ENCODE measurements at places on chromosomes 6 and 20. TPM values are rescaled to one million over a fixed set of nuclear protein-coding genes. Genes with fewer than 3 reads are reported as not detected.

- no peak overlapping the region for H3K27ac ChIP-seq
- H3K36me3 ChIP-seq: no peaks in the 10 kb centered on the region
- no peak for DNase-seq
- peaks cover 9% of the 10 kb centered on the region for H3K27me3 ChIP-seq
- no peak overlapping the region for H3K4me3 ChIP-seq
Measured at GRCh38 chr6:31354158-31354863, 2.7 kb downstream of the HLA-B start.

DNA sequence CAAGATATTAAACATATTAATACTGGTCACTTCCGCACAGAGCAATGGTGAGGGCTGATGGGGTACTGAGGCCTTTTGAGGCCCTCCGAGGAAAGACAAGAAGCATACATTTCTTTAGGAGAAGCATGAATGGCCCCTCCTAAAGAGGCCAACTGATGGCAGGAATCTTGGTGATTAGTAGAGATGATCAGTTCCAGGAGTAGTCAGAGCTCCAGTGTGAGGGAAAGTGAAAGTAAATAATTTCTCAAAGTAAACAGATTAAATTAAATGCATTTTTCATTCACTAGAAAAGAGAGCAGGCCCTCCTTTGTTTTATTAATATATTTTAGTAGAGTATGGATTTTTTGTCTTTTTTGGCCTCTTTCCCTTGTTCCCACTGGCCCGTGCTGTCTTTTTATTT, 38.2 kb downstream of the NOX3 start:
- peak overlapping the region; percentile 75 for H3K27ac ChIP-seq
- H3K4me3 ChIP-seq: peak overlapping the region; percentile 55
- DNase-seq: peak; percentile 42
- no peaks in the 10 kb centered on the region for H3K36me3 ChIP-seq

The ZNF311 gene
- polyA plus RNA-seq: 0.93 TPM

The PTCRA gene
- not detected for polyA plus RNA-seq

DNA sequence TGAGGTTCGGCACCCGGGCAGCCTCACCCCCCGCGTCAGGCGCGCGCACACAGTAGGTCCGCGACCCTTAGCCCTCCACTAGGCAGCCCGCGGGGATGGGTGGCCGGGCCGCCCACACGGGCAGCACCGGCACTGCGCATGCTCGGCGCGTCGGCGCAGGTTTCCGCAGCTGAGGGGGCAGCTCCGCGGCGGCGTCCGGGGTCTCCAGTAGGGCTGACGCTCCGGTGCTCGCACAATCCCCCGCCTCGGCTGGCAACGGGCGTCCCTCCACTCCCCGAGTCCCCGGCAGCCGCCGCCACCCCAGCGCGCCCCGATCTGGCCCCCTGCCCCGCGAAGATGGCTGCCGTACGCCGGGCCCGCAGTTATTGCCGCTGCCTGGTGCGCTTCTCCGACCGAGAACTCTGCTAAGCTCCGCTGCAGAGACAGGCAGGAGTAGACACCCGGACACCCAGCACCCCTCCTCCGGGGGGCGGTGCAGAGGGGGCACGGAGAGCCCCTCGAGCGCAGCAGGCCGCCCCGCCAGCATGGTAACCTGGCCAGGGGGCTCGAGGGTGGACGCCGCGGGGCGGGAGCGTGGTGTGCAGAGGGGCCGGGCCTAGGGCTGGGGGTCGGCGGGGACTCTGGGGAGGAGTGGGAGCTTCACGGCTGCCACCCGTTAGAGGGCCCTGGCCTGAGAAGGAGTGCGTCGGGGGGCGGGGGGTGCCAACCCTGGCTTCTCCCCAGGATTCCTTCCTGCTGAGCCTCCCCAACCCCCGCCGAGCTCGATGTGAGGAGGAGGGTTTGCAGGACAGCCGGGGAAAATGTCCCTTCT, at the start of gene FBXO9:
FBXO9 (plus strand) TSS at position 139 of the 811 bp plus-strand sequence; CDS start at position 525, 386 bp downstream.
- peaks cover 24% of the 10 kb centered on the region for H3K4me1 ChIP-seq
- DNase-seq: peak; percentile 78
- no peaks in the 10 kb centered on the region for H3K27me3 ChIP-seq
- peak within 1 kb of the TSS; percentile 65 for H3K27ac ChIP-seq

The CASS4 gene
- polyA plus RNA-seq: 10.4 TPM

The MAS1 gene
- not detected for polyA plus RNA-seq

DNA sequence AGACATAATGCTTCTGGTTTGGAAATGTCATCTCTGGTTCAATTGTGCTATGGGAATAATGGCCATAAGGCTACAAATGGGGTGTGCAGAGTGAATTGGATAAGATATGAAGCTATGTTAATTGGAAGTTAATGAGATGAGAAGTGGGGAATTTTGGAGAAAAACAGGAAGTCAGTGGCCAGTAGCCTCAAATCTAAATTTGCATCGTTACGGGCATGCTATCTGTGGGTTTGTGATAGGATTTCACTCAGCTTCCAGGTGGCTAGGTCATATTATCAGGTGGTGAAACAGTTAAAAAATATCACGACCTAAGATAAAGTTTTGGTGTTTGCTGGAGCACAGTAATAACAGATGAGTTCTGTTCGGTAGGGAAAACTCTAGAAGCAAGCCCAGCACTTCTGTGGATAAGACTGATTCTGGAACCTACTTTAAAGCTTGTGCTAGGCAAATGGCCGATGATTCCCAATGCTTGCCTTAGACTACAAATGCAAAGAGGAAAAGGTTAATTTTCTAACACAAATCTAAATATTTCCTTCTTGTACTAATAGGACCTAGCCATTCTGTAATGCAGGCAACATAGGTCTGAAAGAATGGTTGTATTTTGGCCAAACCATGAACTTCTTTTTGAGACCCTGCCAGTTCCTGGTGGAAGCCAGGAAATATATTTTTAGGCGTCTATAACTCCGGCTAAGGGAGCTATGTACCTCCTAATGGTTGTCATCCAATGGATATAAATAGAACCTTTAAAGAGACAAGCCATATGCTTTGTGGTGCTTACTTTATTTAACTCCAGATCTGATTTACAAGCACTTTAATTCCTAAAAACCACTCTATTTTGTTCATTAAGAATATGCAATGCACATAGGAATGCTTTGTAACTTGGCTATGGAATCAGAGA, 111.0 kb downstream of the PLCB1 start:
- no peak overlapping the region for H3K4me3 ChIP-seq
- no peaks in the 10 kb centered on the region for H3K27me3 ChIP-seq
- H3K36me3 ChIP-seq: no peaks in the 10 kb centered on the region
- peaks cover 16% of the 10 kb centered on the region for H3K4me1 ChIP-seq
- no peak overlapping the region for H3K27ac ChIP-seq
- peak; percentile 23 for DNase-seq

- no peaks in the 10 kb centered on the region for H3K27me3 ChIP-seq
- no peaks in the 10 kb centered on the region for H3K36me3 ChIP-seq
Measured at GRCh38 chr6:3458706-3459421, 2.0 kb upstream of the SLC22A23 start.

DNA sequence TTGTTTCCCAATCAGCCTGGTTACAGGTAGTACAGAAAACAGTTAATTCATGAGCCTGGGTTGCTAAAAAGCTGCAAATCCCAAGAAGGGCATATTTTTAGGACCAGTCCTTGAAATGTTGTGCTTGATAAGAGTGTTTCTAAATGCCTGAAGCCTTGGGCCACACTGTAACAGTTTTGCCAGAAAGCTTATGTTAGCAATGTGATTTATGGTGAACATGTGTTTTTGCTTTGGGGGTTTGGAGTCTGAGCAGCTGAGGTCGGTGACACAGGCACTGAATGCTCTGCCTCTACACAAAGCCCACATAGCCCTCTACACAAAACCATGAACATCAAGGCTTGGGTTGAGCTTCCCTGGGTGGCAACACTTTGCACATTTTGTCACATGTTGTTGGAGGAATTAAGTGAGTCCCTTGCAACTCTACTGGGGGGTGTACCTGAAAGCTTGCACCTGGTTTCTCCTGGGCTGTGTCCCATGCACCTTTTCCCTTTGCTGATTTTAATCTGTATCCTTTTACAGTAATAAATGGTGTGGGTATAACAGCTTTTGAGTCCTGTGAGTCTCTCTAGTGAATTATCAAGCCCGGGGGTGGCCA, 22.2 kb downstream of the AHI1 start:
- peaks cover 17% of the 10 kb centered on the region for H3K36me3 ChIP-seq
- H3K27me3 ChIP-seq: no peaks in the 10 kb centered on the region
- no peak overlapping the region for H3K27ac ChIP-seq
- no peak overlapping the region for H3K4me3 ChIP-seq
- H3K4me1 ChIP-seq: peaks cover 6% of the 10 kb centered on the region

DNA sequence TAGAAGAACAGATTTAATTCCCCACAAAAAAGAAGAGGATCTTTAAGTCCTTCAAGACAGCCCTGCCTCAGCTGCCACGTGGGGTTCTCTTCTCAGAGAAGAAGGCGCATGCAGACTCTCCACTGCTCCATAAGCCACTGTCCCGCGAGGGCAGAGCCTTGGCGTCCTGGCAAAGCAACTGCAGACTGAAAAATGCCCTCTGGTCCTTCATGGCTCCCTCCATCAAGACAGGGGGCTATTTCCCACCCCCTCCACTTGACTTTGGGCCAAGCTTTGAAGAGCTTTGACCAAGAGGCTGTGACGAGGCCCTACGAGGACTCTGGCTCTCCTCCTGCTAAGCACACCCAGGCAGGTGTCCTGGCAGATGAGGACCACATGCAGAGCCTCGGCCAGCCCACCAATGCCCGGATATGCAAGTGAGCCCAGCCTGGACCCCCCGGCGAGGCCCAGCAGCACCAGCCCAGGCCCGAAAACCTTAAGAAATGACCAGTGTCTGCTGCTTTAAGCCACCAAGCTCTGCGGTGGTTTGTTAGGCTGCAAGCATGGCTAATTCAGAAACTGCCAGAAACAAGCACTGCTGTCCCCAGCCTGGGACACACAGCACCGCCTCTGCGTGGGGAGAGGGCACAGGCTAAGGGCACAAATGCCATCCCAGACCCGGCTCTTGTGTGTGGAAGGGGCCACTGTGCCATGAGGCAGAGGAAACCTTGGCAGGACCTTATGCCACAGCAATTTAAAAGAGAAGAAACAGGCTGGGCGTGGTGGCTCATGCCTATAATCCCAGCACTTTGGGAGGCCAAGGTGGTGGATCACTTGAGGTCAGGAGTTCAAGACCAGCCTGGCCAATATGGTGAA, 16.1 kb downstream of the GMEB2 start:
- no peaks in the 10 kb centered on the region for H3K27me3 ChIP-seq
- H3K4me3 ChIP-seq: no peak overlapping the region
- no peaks in the 10 kb centered on the region for H3K4me1 ChIP-seq

DNA sequence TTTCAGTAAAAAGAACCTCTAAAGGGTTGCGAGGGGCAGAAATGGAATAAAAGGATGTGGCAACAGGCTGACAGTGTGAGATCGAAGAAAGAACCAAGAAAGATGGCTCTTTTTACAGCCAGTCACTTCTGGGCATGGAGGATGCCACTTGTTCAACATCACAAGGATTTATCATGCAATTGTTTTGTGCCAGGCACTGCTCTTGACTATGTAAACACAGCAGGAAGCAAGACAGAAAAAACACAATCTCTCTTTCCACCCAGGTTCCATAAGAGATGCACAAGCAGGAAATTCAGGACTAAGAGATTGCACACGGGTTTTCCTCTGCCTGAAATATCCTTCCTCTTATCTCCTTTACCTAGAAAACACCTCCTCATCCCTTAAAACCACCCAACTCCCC, 38.0 kb downstream of the FOXA2 start:
- DNase-seq: no peak
- H3K4me3 ChIP-seq: no peak overlapping the region
- H3K27ac ChIP-seq: no peak overlapping the region
- H3K36me3 ChIP-seq: no peaks in the 10 kb centered on the region
- no peaks in the 10 kb centered on the region for H3K27me3 ChIP-seq
- H3K4me1 ChIP-seq: no peaks in the 10 kb centered on the region

The BTN1A1 gene
- polyA plus RNA-seq: not detected

The IP6K3 gene
- 0.08 TPM for polyA plus RNA-seq

The EPPIN gene
- polyA plus RNA-seq: not detected

GRCh38 chr6:98716341-98716740, 118.0 kb upstream of the POU3F2 start:
- H3K27me3 ChIP-seq: no peaks in the 10 kb centered on the region
- H3K4me3 ChIP-seq: no peak overlapping the region
- no peaks in the 10 kb centered on the region for H3K36me3 ChIP-seq
- H3K27ac ChIP-seq: no peak overlapping the region
- no peak for DNase-seq

The VSTM2L gene
- 5.1 TPM for polyA plus RNA-seq

DNA sequence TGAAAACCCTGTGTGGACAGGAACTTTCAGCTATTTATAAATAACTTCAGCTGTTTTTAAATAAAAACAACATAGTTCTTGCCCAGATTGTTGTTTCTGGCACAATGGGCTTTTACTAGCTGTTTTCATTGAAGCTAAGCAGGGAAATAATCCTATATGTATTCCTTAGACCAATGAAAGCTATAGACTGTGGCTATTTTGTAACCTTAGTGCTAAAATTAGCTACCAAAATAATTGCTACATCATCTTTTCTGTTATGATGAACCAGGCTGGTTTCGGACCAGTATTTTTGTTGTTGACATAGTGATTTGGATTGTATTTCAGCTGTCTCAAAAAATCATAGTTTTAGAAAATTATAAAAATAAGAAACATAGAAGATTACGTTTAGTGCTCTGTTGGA, 13.7 kb downstream of the PHF3 start:
- peaks cover 26% of the 10 kb centered on the region for H3K4me1 ChIP-seq
- H3K4me3 ChIP-seq: no peak overlapping the region
- H3K27me3 ChIP-seq: no peaks in the 10 kb centered on the region
- DNase-seq: peak; percentile 25
- peaks cover 7% of the 10 kb centered on the region for H3K36me3 ChIP-seq
- H3K27ac ChIP-seq: no peak overlapping the region

- no peak overlapping the region for H3K27ac ChIP-seq
- no peaks in the 10 kb centered on the region for H3K36me3 ChIP-seq
- H3K4me3 ChIP-seq: peak overlapping the region; percentile 76
- peaks cover 10% of the 10 kb centered on the region for H3K4me1 ChIP-seq
- peak; percentile 49 for DNase-seq
Measured at GRCh38 chr6:125748406-125749172, 843 bp upstream of the HEY2 start.

The C6orf163 gene
- 0.19 TPM for polyA plus RNA-seq

DNA sequence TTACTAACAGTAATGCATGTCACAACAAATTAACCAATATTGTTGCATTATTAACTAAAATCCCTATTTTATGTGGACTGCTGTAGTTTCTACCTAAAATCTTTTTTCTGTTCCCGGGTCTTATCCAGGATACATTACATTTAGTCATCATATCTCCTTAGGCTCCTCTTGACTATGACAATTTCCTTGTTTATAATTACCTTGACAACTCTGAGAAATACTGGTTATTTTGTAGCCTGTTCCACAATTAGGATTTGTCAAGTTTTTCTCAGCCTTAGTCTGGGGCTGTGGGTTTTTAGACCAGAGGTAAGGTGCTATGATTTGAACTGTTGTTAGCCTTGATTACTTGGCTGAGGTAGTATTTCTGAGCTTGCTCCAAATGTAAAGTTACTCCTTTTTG, 3.7 kb downstream of the FBXO5 start:
- peaks cover 16% of the 10 kb centered on the region for H3K4me1 ChIP-seq
- peak; percentile 29 for DNase-seq
- peaks cover 19% of the 10 kb centered on the region for H3K36me3 ChIP-seq
- H3K4me3 ChIP-seq: peak overlapping the region; percentile 98

DNA sequence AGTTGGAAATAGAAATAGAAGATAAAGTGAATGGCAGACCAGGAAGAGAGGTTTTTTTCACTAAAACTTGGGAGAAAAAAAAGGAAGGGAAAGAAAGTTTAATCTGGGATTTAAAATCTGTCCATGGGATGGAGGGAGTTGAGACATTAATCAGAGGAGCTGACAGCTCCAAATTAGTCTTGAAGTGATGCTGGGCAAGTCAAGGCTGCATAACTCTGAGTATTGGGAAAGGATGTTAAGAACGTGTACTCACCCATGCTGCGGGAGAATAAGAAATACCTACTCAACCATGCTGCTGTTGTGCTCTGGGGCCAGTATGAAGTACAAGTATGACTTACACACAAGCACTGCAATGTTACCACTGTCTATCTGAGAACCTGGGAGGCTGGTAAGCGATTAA, 47.5 kb downstream of the SNRNP48 start:
- no peaks in the 10 kb centered on the region for H3K27me3 ChIP-seq
- DNase-seq: no peak
- no peak overlapping the region for H3K4me3 ChIP-seq
- peaks cover 12% of the 10 kb centered on the region for H3K4me1 ChIP-seq
